ENCODE measurements at places on chromosomes 6 and 20.

DNA sequence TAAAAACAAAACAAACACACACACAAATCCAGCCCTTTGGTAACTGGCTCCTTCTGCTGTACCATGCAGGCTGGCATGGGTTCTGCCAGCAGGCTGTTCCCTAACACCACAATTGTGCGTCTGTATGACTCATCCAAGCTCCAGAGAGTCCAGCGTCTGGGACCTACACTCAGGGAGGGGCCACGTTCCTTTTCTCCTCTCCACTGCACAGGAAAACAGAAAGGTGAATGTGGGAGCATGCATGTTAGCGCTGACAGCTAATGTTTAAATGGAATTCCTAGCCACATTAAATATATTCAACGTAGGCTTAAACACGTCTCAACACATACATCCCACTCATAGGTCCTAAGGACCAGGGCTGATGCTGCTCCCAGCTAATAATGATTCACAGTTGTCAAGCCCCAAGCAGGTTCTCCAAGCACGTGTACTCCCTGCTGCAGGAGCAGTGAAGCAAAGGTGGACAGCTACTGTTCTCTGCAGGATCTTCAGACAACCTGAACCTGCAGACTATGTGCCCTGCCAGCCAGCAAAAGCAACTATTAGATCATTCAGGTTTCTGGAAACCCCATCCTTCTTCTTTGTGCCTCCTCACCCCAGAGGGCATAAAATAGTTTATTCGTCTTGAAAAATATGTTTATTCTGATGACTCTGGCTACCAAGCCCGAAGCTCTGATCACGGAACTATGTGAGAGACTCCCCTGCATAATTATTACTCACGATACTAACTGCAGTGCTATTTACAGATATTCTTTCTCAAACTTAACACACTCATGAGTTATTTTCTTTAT, 20.9 kb downstream of the MAP1LC3A start:
- DNase-seq = peak; percentile 80

DNA sequence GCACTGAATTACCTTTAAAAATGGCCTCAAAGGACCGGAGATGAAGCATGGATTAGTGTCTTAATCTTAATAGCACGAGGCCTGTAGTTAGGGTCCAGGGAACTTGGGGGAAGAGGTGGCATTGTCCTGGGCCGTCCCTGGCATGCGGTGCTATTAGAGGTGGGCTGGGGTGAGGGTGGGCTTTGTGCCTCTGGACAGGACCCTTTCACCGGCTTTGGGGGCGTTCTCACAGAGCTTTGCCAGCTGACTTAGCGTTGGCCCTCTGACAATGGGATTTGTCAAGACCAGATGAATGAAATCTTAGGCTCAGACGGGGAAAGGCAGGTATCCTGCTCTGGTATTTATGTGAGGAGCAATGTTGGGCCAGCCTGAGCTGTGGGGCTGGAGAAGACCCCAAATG, 59.6 kb downstream of the ERMARD start:
- no peak for DNase-seq

- DNase-seq = no peak
Observed at GRCh38 chr6:124479991-124480430, 482.2 kb upstream of the RNF217 start.

DNA sequence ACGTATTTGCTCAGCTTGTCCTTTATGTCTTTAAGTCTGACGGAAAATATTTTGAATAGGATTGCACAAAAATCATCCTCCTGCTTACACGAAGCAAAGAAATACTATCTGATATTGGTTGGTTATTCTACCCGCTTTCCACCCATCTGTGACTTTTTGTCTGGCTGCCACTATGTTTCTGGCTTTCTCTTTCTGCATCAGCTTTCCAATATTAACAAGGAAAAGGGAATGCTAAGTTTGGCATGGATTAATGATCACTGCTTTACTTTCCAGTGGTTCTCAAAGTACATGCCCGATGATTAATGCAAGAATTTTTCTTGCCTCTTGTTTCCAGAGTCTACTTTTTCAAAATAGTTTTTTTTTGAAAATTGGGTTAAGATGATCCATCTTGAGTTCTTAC, 57.0 kb downstream of the RNF144B start:
- DNase-seq = no peak

GRCh38 chr6:91697010-91697695, 1110.3 kb upstream of the MAP3K7 start:
- DNase-seq = no peak

GRCh38 chr6:29295181-29295585, 6.3 kb upstream of the OR14J1 start:
- DNase-seq = no peak

DNA sequence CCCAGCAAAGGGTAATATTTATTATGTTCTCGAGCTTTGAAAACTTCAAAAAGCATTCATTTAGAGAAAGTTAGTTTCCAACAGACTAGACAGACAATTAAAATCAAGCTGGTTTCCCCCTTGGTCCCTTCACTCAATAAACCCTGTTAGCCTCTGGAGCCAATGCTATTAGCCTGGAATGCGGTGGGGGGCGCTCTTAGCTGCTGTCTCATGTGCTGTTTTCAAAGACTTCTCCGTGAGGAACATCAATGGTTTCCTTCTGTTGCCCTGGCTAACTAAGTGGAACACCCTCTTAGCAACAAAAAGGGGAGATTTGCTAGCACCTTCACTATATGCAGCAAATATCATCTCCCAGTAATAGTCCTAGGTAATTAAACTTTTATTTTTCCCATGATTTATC, 86.4 kb downstream of the LY86 start:
- peak; percentile 10 for DNase-seq
